ENCODE measurements at places on chromosomes 2 and 18.

DNA sequence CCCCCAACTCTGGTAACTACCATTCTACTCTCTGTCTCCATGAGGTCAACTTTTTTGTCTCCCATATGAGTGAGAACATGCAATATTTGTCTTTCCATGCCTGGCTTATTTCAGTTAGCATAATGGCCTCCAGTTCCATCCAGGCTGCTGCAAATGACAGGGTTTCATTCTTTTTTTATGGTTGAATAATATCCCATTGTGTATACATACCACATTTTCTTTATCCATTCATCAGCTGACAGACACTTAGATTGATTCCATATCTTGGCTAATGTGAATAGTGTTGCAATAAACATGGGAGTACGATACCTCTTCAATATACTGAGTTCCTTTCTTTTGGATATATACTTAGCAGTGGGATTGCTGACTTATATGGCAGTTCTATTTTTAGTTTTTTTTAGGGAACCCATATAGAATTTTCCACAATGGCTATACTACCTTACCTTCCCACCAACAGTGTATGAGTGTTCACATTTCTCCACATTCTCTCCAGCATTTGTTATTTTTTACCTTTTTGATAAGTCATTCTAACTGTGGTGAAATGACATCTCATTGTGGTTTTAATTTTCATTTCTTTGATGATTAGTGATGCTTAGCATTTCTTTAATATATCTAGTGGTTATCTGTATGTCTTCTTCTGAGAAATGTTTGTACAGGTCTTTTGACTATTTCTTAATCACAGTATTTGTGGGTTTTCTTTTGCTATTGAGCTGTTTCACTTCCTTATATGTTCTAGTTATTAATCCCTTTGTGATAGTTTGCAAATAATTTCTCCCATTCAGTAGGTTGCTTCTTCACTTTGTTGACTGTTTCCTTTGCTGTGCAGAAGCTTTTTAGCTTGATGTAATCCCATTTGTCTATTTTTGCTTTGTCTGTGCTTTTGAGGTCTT lies 112.2 kb downstream of the SRBD1 start:
- no peak for DNase-seq

DNA sequence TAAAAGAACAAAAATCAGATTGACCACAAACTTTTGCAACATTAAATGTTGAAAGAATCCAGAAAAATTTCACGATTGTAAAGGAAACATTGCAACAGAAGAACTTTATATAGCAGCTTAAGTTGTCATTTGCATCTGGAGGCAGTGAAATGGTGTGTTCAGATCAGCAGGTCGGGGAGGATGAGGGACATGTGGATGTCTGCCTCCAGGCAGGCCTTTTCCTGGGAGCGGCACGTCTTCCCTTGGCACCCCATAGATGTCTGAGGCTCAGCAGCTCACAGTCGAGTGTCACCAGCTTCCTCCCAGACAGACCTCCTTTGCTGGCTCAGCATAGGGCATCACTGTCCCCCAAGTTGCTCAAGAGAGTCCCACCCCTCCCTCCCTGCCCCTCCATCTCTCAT lies 44.3 kb upstream of the ASB1 start:
- DNase-seq, result peak; percentile 56

- DNase-seq, result peak; percentile 68
These were observed 150.0 kb upstream of the AGAP1 start for GRCh38 chr2:235343869-235344268.

GRCh38 chr2:2851806-2852777 lies 521.0 kb upstream of the MYT1L start:
- DNase-seq, result no peak

GRCh38 chr2:219446101-219446504 lies 11.5 kb downstream of the SPEG start:
- DNase-seq, result peak; percentile 29

DNA sequence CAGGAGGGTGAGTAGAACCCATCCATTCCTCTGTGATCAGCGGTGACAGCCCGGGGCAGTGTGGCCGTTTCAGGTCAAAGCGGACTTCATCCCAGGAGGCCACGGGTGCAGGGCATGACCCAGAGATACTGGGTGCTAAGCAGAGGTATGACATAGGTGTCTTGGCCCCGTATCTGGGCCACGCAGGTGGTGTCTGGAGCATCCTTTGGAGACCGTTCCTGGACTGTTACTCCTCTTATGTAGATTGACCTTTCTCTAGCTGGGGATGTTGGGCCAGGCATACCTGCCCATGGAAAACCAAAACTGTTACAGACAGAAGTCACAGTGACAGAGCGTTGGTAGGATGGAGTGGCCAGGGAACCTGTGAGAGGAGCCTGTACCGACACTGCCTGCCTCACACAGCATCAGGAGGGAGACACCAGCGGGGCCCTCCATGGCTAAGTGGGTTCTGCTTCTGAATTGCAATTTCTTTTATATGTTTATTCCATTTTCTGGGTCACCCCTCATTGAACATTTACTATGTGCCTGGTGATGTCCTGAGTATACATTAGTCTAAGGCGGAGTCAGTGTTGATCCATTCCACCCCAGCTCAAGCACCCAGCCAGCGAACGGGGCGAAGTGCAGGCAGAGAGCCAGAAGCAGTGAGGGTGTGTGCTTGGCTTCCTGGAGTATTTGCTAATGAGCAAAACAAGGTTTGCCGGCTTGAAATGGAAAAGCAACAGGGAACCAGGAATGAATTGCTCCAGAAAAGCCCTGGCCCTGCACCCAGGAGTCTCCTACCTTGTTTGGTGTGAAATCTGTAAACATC lies 141.7 kb downstream of the SH3RF3 start:
- no peak for DNase-seq

DNA sequence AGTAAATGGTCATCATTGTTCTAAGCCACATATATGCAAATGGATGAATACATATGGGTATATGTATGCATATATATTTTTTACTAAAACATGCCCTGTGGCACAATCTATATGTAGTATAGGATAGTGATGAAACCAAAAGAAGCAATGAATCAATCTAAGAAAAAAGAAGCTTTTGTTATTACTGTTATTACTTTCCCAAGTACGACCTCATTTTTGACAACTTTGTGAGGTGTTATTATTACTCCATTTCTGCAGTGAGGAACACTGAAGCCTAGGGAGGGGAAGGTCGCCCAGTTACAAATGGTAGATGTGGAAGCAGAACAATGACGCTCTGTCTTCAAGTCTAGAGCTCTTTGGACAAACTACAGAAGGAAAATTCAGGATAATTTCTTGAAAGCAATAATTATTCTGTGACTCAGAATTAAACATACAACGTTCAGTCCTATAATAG lies 38.3 kb downstream of the STAT4 start:
- no peak for DNase-seq

GRCh38 chr2:85018049-85018447 lies 47.1 kb downstream of the KCMF1 start:
- DNase-seq, result no peak

DNA sequence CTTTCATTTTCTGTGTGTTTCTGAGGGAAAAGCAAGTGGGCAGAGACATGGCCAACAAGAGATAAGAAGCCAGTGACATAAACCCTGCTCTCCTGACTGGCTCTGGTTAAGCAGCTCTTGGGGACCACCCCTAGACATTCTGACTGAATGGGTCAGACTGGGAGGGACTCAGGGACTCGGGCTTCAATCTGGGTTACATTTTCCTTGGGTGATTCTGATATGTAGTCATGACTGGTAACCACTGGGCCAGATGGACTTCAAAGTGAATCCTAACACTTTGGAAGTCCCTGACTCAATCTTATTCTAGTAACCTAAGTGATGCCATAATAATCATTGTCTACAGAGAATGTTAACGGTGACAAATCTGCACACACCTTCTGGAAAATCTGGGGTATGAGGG lies 397.8 kb downstream of the NBAS start:
- DNase-seq, result no peak

DNA sequence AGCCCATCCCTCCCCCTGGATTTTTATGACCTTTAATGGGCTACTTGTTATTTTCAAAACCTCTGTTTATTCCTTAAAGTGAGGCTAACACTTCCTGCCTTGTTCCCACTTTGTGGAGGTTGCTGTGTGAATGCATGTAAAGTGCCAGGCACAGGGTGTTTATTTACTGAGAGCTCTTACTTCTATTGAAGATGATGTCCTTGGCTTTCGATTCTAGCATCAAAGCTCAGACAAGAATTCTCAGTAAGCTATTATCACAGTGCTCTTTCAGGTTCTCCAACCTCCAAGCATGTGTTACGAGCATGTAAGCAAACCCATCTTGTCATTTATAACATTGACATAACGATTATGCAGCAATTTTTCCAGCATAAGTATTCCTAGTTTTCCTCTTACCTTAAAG lies 44.2 kb downstream of the DPYSL5 start:
- no peak for DNase-seq

DNA sequence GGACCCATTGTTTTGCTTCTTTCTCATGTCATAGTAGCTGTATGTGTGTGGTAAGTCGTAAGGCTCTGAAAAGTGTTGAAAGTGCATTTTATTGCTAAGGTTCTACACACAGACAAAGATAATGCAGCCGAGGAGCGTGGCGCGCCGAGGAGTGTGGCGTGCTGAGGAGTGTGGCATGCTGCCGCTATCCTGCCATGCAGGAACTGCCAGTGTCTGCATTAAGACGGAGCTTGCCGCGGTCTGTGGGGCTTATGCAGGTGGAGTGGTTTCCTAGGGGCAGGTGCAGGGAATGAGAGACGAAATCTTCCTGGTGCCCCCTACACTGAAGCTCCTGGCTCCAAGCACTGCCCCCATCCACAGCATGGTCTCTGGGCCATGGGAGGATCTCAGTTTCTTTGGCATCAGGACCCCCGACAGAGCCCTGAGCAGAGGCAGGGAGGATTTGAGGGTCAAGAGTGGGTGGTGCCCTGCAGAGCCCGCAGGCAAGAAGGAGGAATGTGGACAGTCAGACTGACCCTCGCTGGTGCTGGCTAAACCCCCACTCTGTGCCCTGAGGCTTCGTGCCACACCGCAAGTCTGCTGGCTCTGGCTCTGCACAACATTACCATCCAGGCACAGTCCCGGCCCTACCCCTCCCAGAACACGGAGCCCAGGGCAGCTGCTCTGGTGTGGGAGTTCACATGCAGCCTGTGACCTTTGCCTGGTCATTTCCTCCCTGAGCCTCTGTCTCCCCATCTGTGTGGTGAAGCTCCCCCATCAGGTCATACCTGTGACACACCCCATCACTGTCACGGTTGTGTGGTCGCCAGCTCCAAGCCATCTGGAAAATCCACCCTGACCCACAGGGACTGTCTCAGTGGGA lies 3.2 kb downstream of the SNED1 start:
- peak; percentile 53 for DNase-seq

DNA sequence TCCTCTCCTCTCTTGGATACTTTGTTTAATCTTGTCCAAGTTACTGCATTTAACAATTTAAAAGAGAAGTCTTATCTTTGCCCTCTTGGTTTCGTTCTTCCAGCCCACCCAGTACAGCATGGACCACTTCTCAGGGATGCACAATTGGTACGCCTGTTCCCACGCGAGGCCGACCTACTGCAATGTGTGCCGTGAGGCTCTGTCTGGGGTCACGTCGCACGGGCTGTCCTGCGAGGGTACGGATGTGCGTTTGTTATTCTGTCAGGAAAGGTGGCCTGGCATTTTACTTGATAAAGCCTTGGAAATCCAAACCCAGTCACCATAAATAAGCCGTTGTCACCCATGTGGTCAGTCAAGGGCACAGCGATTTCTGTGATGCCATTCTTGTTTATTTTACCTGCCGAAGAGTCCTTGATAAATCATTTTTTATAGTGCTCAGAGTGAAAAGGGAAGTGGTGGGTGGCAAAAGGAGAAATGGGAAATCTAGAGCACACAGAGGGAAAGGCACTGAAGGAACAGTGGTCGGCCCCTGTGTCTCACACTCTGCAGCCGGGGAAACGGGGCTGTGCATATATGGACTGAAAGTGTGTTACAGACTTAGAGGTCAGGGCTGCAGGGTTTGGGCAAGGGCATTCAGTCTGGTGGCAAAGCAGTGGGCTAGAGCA lies 80.5 kb downstream of the DGKD start:
- DNase-seq, result no peak

DNA sequence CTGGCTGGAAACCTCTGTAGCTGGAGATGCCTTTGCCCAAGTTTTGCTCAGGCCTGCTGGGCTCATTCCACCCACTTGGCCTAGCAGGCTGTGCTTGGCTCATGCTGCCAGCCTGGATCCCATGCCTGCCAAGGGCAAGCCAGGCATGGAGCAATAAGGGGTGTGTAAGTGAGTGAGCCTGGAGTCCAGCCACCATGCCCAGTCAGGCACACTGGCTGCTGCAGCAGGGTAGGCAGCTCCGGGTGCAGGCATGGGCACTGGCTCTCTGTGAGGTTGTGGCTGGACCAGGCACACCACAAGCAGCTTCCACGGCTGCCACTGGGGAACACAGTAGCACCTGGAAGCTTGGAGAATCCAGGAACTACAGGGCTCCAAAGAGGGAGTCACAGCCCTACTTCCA lies 147.7 kb upstream of the HS6ST1 start:
- DNase-seq, result peak; percentile 79

DNA sequence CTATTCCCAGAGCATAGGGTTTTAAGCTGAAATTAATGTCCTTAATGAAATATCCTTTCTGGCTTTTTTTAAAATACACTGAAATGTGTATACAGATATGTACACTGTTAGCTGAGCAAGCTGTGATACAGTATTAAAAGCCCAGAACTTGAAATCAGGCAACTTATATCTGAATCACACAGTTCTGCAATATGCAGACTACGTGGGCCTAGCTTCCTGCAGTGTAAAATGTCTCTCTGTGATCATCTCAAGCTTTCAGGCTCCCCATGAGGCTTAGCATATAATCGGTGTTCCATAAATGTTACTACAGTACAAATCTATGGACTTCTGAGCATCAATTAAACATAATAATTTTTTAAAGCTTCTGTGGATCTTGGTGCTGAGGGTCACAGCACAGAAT lies 8.2 kb downstream of the FBXO15 start:
- no peak for DNase-seq

DNA sequence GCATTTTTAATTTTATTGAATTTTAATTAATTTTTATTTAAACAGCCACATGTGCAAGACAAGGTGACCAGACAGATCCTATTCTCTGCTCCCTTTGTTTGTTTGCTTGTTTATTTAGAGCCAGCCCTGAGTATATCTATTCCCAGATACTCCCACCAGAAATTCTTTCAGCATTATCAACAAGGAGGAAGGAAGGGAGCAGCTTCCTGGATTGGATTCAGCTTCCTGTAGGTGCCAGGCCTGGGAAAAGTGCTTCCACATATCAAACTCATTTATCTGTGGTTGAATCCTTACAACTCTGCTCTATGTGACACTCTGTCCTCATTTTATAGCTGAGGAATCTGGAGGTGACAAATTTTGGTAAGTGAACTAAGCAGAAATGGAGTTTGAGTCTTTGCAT lies 60.5 kb upstream of the KLF7 start:
- DNase-seq, result no peak

DNA sequence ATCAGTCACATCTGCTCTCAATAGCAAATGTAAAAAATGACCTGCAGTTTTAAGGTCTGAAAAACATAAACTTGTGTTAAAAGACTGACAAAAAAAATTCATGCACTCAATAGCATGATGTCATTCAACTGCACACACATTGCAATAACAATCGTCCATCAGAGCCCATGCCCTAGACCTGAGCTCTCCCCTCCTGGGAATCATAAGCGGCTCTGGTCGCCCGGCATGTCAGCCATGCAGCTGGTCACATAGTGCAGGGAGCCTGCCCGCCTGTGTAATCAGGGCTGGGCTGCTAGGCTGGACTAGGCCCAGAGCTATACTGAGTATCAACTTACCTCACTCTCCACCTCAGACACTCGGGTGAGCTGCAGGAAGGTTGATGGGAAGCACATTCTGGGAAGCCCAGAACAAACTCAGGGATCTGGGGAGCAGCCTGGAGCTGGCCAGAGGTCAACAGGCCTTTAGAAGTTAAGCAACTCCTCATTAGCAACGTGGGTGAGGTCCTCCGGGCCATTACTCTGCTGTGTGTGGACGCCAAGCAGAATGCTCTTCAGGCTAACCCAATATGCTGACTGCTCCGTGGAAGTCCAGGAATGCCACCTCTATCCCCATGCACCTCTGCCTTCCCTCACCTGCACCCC lies 165.5 kb downstream of the TTC32 start:
- peak; percentile 73 for DNase-seq
